GM12864 (cell line): ENCODE measurements at places on chromosomes 7 and 10.
A peak's percentile ranks its signal among the peaks of the same experiment; 100 is the strongest.

GRCh38 chr10:113882240-113882639 lies 27.8 kb downstream of the NHLRC2 start:
- no peak for DNase-seq

DNA sequence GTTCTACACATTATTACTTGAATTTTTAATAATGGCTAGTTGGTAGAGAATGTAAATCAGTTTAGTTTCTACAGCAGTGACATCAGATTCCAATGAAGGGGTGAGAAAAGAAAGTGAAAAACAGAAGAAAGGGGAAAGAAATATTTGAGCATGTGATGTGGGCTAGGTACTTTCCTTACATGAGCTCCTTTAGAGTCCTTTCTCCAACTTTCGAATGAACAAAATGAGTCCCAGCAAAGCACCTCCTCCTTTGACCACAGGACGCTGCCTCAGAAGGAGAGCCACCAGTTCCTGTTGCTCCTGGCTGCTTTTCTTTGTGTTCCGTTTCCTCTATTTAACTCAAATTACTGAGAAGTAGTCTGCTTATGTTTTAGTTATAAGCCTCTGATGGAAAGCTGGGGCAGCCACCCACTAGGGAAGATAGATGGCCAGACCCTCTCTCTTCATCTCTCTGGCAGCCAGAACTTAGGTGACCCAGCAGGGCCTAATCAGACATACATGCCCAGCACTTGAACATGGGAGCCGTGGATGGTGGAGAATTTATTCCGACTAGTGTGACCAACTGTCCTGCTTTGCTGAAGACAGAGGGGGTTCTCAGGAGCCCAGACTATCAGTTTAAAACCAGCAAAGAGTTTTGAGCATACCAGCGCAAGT lies 82.4 kb upstream of the NME8 start:
- peak; percentile 42 for DNase-seq

GRCh38 chr7:27399791-27400567 lies 157.4 kb downstream of the EVX1 start:
- DNase-seq, result no peak

DNA sequence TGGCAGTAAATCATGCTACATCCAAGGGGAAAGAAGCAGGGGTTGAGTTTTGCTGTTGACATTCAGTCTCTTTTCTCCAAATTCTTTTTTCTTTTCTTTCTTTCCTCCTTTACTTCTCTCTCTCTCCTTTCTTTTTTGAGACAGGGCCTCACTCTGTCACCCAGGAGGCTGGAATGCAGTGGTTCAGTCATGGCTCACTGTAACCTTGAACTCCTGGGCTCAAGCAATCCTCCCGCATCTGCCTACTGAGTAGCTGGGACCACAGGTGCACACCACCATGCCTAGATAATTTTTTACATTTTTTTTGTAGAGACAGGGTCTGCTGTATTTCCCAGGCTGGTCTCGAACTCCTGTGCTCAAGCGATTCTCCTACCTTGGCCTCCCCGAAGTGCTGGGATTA lies 35.2 kb downstream of the SBDS start:
- DNase-seq, result no peak
